GM12864 (cell line): ENCODE measurements at places on chromosomes 4 and X.

GRCh38 chr4:66855956-66856355, 689.3 kb downstream of the CENPC start:
- no peak for DNase-seq

DNA sequence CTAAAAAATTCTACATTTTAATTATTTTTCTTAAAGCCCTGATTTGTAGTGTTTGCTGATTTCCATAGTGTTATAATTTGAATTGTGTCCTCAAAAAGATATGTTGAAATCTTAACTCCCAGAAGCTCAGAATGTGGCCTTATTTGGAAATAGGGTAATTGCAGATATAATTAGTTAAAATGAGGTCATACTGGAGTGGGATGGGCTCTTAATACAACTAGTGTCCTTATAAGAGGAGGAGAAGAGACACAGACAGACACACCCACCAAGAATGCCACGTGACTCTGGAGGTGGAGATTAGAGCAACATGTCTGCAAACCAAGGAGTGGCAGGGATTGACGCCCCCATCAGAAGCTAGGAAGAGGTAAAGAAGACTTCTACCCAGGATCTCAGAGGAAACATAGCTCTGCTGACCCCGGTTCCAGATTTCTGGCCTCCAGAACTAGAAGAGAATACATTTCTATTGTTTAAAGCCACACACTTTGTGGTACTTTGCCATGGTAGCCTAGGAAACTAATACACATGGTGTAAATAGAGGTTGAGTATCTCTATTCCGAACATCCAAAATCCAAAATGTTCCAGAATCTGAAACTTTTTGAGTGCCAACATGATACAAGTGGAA, 70.5 kb upstream of the IRF2 start:
- DNase-seq = no peak

DNA sequence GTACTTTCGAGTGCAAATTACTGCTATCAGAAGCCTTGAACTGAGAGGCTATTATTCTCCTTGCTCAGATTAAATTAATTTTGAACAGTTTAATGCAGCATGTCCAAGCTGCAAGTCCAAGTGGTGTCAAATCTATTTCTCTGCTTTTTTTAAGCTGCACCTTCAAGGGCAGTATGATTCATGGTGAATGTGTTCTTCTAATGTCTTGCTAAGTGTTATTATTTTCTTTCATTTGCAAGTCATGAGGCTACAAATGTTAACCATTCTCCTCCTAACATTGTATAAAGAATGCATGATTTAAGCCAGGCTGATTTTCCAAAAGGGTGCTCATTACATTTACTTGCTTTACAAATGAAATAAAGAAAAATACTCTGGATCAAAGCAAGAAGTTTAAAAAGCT, 200.4 kb downstream of the TEX13C start:
- no peak for DNase-seq

GRCh38 chr4:123236606-123237005, 160.0 kb upstream of the SPRY1 start:
- no peak for DNase-seq

GRCh38 chr4:80093563-80093962, 20.5 kb upstream of the ANTXR2 start:
- DNase-seq = no peak

DNA sequence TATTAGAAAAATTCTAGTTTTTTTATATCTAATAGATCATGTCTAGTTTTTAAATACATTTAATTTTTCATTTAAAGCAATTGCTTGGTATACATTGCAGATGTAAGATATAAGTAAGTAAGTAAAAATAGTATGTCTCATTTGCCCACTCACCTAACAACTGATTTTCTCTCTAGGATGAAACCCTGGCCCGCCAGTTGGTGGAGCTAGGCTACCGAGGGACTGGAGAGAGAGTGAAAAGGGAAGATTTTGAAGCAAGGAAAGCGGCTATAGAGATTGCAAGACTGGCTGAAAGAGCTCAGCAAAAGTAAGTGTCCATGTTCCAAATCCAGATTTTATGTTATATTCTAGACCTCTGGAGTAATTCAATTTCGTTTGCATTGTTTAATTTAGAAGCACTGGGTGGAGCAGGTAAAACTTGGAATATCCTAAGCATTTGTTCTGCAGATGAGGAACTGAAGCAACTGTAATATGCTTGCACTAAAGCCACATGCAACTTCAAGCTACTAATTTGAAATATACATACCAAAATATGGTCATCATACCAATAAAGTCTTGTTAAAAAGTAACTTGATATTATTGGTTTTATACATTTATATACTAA, 27.1 kb downstream of the CFAP299 start:
- no peak for DNase-seq

GRCh38 chr4:27714073-27714472, 853.4 kb downstream of the STIM2 start:
- DNase-seq = no peak

DNA sequence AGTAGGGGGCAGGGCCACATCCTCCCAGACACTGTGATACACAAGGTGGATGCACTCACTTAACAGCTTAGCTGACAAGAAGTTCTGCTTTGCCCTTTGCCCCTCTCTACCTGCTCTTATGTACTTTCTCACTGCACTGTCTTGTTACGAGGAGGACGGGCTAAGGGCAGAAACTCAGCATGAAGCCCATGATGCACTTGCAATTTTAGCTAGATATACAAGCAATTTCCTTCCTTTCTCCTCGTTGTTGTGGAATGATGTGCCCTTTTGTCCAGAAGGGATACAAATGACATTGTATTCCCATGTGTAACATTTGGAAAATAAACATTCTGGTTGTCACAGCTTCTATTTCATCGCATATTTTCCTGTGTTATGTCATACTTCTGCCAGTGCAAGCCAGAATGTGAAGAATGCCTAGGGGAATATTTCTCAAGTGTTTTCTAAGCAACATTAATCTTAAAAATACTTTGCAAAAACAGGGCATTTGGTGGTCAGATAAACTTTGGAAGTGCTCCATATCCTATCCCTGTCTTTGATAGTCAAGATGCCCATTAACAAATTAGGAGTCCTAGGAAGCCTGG, 47.2 kb downstream of the MAOA start:
- DNase-seq = no peak

- no peak for DNase-seq
Measured at GRCh38 chr4:6957148-6957520, 47.5 kb downstream of the TBC1D14 start.

GRCh38 chr4:68368691-68369131, 18.8 kb upstream of the YTHDC1 start:
- no peak for DNase-seq
